Kidney epithelial cell (primary cell): ENCODE measurements at places on chromosomes 2 and 18. TPM values are rescaled to one million over a fixed set of nuclear protein-coding genes. Genes with fewer than 3 reads are reported as not detected.

RASGRP3 gene
- total RNA-seq = 6.7 and 17.6 TPM in 2 replicates

GKN2 gene
- total RNA-seq = not detected in 2 replicates

DNA sequence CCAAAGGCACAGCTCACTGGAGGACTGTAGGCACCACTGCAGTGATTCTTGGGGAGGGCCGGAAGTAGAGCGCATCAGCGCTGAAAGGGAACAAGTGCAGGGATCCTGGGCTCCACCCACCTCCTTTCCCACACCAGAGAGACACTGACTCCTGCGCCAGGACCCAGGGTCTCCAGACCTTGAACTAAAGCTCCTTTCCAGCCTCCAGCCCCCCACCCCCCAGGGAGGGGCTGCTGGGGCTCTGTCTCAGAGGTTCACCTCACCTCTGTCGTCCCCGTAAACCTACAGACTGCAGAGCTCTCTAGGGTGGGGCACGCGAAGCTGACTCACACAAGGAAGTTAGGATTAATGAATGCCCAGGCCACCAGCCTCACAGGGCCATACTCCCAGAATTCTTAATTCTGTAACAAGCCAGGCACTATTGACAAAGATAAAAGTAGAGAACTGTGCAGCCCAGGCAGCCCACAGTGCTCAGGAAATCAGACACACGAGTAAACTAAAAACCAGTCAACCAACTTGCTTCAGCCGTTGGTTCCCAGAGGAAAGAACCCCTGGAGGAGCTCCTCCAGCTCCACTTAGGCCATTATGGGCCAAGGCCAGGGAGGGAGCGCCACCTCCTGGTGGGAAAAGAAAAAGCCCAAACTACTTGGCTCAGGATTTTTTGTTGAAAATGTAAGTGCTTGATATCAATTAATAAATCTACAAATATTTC lies 45.1 kb upstream of the ACAA2 start:
- peak; percentile 39 for DNase-seq

DNA sequence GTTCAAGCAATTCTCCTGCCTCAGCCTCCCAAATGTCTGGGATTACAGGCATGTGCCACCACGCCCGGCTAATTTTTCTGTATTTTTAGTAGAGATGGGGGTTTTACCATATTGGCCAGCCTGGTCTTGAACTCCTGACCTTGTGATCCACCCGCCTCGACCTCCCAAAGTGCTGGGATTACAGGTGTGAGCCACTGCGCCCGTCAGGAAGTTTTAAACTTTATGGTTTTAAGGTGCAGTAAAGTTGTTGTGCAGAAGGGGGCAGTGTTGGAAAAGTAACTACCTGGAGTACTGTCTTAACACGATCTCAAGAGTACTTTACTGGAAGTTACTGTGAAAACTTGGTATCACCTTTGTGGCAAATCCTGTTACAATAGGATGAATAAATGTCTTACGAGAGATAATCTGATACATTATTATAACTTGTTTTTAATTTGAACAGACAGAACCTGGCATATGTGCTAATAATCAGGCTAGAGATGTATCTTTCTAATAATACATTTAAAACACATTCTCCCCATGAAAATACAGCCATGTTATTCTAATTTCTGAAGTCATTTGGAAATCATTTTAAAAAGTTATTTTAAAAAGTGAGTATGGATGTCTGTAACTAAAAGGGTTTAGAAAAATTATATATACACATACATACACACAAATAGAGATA lies 10.8 kb downstream of the SPDYA start:
- DNase-seq = peak; percentile 38

DNA sequence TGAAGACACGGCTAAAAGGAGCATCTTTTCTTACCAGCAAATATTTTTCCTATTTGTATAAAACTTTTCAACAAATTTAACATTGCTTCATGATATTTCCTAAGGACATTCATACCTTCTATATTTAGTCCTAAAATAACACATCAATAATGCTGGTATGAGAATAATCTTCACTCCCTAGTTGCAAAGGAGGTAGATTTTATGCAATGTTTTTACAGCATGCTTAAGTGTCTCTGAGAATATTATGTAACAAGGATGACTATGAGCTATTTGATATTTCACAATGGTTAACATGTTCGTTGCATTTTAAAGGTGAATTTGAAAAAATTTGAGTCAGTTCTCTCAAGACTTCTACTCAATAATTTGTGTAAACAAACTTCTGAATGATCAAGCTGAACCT lies 506.7 kb downstream of the NUP35 start:
- DNase-seq = no peak

DNA sequence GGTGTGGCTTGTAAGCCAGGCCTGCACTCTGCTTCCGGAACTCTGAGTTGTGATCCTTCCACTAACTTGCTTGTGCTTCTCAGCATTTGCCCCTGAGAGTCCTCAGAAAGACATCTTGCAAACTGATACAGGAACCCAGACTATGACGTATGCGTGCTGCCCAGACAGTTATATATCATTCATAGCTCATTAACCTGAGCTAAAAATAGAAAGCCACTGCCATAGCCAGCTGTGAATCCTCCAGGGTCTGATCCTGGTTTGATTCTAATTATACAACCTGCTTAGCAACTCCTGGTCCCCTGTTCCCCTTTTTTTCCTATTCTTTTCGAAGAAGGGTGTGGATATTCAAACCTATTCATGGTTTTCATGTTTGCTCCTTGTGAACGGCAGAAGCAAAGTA lies 63.7 kb downstream of the MARCHF4 start:
- DNase-seq = peak; percentile 81

DNA sequence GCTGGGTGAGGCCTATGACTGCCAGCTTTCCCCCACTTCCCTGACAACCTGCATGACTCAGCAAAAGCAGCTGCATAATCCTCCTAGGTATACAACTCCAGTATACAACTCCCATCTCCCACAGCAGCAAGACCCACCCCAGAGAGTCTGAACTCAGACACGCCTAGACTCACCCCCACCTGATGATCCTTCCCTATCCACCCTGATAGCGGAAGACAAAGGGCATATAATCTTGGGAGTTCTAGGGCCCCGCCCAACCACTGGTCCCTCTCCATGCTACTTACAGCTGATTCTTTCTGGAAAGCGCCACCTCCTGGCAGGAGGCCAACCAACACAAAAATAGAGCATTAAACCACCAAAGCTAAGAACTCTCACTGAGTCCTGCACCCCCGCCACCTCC lies 296.5 kb downstream of the DCC start:
- DNase-seq = no peak

DNA sequence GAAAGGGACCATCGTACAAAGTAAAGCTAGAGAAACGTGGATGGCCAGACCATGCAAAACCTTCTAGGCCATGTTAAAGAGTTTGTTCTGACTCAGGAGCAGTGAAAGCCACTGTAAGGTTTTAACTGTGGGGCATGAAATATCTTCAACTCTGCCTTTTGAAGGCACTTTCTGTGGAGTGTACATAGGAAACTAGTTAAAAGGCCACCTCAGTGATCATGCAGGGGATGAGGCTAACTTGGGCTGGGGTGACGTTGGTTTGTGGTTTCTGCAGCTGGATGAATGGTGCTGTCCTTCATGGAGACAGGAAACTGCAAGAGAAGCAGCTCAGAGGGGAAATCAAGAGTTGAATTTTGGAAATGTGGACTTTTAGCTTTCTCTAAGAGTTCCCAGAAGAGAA lies 190.7 kb downstream of the CDCA7 start:
- peak; percentile 55 for DNase-seq

- DNase-seq = no peak
These were observed 229.8 kb downstream of the CCDC178 start for GRCh38 chr18:33210575-33211189.

DNA sequence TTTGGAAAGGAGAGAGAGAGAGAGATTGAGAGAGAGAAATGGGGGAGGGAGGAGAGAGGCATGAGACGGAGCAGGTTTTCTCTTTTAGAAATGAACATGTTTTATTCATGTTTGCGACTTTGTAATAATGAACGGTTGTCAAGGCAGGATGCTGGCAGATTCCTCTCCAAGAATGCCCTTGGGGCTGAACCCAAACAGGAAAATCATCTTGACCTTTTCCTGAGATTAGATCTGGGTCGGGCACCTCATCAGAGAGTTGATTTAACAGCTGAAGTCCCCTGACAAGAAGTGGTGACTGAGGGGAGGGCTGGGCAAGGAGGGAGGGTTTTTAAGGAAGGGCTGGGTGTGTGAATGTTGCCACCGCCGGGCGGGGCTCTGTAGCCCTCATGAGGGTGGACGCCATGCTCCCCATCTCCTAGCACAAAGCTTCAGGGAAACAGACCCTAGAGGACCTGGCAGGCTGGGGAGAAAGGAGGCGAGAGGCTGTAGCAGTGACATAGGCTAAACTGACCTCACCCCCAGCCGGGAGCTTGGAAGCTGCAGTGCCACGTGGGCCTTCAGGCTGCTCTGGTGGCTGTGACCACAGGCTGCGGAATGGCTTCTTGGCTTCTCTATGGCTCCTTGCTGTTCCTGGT lies 60.0 kb downstream of the LIPG start:
- no peak for DNase-seq

- no peak for DNase-seq
These were observed 4.0 kb upstream of the SLC35F5 start for GRCh38 chr2:113760400-113760799.

DNA sequence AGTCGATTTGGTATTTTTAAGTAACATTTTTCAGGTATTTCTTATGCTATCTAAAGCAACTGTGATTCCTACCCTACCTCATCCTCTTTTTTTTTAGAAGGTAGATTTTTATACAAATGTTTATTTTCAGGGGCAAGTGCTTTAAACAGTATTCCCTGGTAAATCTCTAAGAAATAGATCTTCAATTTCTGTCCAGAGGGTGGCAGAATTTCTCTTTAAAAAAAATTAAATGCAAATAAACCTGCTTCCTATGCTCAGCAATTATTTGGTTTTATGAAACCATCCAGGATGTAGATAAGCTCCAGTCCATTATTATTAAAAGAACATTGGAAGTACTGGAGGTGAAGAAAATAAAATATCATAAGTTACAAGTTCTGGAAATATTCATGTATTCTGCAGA lies 191.9 kb downstream of the MYO3B start:
- DNase-seq = no peak

- no peak for DNase-seq
These were observed 2056.8 kb upstream of the CELF4 start for GRCh38 chr18:39622431-39622830.
